Thyroid gland (tissue), 4 donors: ENCODE measurements at places on chromosomes 3 and 15. TPM values are rescaled to one million over a fixed set of nuclear protein-coding genes. Genes with fewer than 3 reads are reported as not detected.
A peak's percentile ranks its signal among the peaks of the same experiment; 100 is the strongest.

DNA sequence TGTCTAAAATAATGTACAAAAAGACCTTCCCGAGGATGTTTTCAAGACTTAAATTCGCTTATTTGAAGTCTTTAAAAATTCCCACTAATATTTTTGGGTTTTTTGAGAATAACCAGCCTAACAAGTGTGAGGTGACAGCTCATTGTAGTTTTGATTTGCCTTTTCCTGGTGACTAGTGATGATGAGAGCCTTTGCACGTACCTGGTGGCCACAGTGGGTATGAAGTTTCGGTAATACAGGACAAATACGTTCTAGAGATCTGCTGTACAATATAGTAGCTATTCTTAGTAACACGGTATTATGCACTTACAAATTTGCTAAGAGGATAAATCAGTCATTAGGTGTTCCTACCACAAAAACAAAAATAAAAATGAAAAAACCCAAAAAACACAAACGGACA is 124.9 kb downstream of the GRM7 start:
- H3K4me1 ChIP-seq, result no peaks in the 10 kb centered on the region
- no peaks in the 10 kb centered on the region for H3K27me3 ChIP-seq
- no peaks in the 10 kb centered on the region for H3K36me3 ChIP-seq
- no peak overlapping the region for H3K27ac ChIP-seq
- no peak for DNase-seq
- H3K4me3 ChIP-seq, result no peak overlapping the region

DNA sequence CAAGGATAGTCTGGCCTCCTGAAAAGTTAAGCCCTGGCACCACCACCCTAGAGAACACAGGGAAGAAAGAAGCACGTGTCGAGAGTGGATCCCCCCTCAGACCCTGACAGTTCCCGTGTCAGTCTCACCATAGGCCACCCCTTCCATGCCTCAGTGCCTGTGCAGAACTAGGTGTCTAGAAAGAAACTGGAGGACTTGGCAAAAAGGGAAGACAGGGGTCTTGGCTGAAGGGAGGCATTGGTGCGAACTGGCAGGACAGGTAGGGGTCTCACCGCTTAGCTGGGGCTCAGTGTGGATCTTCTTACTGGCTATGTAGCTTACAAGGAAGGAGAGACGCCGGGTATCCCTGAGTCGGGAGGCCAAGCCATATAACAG is 518 bp downstream of the QARS1 start:
- peak overlapping the region; percentile 69 for H3K27ac ChIP-seq
- no peaks in the 10 kb centered on the region for H3K27me3 ChIP-seq
- no peak for DNase-seq
- H3K36me3 ChIP-seq, result peaks cover 45% of the 10 kb centered on the region

DNA sequence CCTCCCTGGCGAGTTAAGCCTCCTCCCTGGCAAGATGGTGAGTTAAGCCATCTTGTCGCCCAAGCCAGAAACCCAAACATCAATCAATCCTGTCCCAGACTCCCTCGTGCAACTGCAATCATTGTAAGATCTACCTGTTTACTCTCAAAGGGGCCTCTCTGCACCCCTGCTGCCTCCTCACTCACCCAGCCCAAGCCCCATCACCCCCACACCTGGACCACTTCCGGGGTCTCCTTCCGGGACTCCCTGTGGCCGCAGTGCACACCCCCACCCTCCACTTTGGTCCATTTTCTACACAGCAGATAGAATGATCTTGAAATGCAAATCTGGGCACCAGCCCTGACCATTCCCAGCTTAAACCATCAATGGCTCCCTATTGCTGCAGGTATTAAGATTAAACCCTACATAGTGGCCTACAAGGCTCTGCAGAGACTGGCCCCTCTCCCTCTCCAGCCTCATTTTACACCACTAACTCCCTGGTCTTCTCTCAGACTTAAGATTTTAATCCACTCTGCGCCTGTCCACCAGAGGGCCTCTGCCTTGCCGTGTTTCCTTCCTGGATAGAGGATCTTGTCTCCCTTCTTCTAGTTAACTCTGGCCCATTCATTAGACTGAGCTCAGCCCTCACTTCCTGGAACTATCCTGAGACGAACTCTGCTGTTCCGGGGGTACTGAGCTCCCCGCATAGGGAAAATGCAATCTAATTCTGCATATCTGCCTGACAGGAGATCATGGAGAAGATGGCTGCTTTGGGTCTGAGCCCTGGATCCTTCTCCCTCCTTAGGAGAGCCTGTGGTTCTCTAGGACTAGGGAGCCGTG is 41.9 kb upstream of the SLC6A1 start:
- H3K27ac ChIP-seq, result no peak overlapping the region
- DNase-seq, result peak; percentile 36
- no peaks in the 10 kb centered on the region for H3K36me3 ChIP-seq
- no peaks in the 10 kb centered on the region for H3K4me1 ChIP-seq
- no peaks in the 10 kb centered on the region for H3K27me3 ChIP-seq

- no peak overlapping the region for H3K4me3 ChIP-seq
- DNase-seq, result peak; percentile 3
- no peaks in the 10 kb centered on the region for H3K36me3 ChIP-seq
- no peak overlapping the region for H3K27ac ChIP-seq
- no peaks in the 10 kb centered on the region for H3K27me3 ChIP-seq
Measured at GRCh38 chr3:63193647-63194046, 84.5 kb upstream of the SYNPR start.

- DNase-seq, result peak; percentile 39
- H3K4me1 ChIP-seq, result peaks cover 20% of the 10 kb centered on the region
- H3K36me3 ChIP-seq, result peaks cover 9% of the 10 kb centered on the region
- peak overlapping the region; percentile 82 for H3K27ac ChIP-seq
Measured at GRCh38 chr15:88621789-88622604, 857 bp downstream of the AEN start.

DNA sequence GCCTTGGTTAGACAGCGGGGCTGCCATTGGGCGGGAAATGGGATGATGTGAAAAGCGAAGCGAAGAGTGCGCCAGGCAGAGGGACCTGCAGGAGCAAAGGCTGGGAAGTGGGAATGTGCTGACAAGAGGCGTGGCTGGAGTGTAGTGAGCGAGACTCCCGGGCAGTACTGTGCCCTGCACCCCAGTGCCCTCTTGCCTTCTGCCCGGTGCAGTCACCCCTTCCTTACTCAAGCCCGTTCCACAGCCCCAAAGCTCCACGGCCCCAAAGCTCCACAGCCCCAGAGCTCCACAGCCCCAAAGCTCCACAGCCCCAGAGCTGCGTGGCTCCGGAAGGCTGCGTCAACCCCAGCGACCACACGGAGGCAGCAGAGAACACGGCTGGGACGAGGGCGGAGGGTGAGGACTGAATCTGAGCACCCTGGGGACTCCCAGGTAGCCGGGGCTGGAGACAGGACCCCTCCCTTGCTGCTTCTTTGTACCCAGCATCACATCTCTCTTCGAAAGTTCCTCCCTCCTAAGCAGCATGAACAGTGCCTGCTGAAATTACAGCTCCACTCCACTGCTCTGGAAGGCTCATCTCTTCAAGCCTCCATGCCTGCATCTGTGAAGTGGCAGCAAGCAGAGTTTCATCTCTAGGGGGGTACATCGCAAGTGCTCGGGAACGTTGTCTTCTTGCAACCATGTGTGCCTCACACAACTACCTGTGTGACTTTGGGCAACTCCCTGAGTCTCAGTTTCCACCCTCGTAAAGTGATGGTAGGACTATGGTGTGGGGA is 108.9 kb downstream of the FBLN2 start:
- no peaks in the 10 kb centered on the region for H3K36me3 ChIP-seq
- no peak overlapping the region for H3K4me3 ChIP-seq
- no peak overlapping the region for H3K27ac ChIP-seq
- H3K27me3 ChIP-seq, result no peaks in the 10 kb centered on the region

GRCh38 chr3:189270248-189270832 is 98.6 kb downstream of the TPRG1 start:
- peaks cover 5% of the 10 kb centered on the region for H3K4me1 ChIP-seq
- H3K4me3 ChIP-seq, result no peak overlapping the region
- H3K36me3 ChIP-seq, result no peaks in the 10 kb centered on the region
- H3K27me3 ChIP-seq, result no peaks in the 10 kb centered on the region
- DNase-seq, result peak; percentile 76
- H3K27ac ChIP-seq, result no peak overlapping the region

DNA sequence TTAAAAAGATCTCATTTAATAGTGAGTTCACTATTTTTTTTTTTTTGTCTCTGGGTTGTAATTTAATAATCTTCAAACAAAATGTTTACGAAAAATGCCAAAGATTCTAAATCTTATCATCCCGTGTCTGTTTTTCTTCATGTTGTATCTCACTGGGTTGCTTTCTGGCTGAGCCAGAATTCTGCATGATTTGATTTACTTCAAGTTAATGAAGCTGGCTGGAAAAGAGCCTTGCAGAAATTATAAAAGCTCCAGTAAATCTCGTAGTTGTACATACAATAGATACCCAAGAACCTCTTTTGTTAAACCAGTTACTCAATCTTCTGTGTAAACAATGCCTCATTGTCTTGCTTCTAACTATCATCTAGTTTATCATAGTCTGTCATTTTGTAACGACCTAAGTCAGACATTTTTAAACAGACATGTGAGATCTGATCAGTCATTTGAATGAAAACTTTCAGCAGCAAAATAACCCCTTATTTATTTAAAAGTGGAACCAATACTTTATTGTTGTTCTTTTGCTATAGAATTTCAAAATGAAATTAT is 249.0 kb downstream of the MCTP2 start:
- no peaks in the 10 kb centered on the region for H3K27me3 ChIP-seq
- H3K4me1 ChIP-seq, result no peaks in the 10 kb centered on the region
- no peak for DNase-seq

- H3K27me3 ChIP-seq, result no peaks in the 10 kb centered on the region
- H3K27ac ChIP-seq, result no peak overlapping the region
Measured at GRCh38 chr15:58551764-58552504, 120.1 kb downstream of the LIPC start.

DNA sequence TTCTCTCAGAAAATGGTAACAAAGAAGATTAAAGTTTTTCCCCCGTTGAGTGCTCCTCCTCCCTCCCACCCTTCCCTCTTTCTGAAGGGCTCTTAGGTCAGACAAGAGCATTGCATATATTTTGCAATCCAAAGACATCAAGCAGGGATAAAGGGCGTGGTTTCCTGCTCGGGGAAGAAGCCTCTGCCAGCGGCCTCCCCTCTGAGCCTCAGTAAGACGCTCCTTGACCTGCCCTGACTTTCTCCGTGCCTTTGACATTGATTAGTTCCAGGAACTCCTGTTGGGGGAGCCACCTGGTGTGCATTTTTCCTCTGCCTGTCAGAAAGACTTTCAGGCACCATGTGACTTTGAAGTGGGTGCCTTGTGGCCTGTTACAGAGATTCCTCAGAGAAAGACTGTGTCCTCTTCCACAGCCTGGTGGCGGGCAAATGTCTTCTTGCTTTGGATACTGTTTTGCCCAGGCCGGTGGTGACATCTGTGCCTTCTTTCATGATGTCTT is 87.2 kb upstream of the TBL1XR1 start:
- no peak overlapping the region for H3K4me3 ChIP-seq
- H3K4me1 ChIP-seq, result peaks cover 21% of the 10 kb centered on the region
- DNase-seq, result peak; percentile 47
- H3K27ac ChIP-seq, result peak overlapping the region; percentile 39
- no peaks in the 10 kb centered on the region for H3K36me3 ChIP-seq
- no peaks in the 10 kb centered on the region for H3K27me3 ChIP-seq

GRCh38 chr3:53843195-53844177 is 2.7 kb downstream of the CHDH start:
- no peak for DNase-seq
- peak overlapping the region; percentile 89 for H3K27ac ChIP-seq
- peaks cover 24% of the 10 kb centered on the region for H3K4me1 ChIP-seq
- no peaks in the 10 kb centered on the region for H3K36me3 ChIP-seq
- no peaks in the 10 kb centered on the region for H3K27me3 ChIP-seq

DNA sequence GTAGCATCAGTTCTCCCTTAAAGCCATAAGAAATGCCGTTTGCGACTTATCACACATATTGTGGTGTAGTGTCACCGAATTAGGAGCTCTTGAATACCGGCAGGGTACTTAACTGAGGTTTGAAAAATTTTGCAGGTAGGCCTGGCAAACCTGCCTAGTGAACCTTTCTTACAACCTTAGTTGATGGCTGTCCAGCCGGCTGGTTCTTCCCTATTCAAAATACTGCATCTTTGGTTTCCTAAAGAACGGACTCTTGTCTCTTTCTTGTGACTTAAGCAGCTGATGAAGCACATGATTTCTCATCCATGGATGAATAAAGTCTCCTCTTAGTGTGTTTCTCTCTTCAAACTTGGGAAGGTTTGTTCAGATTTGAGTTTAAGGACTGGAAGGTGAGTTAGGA is 1.5 kb downstream of the RAB7A start:
- H3K4me3 ChIP-seq, result peak overlapping the region; percentile 97
- H3K27ac ChIP-seq, result peak overlapping the region; percentile 97
- no peak for DNase-seq
- H3K27me3 ChIP-seq, result no peaks in the 10 kb centered on the region
- H3K4me1 ChIP-seq, result peaks cover 37% of the 10 kb centered on the region

- no peak overlapping the region for H3K4me3 ChIP-seq
- no peak overlapping the region for H3K27ac ChIP-seq
- DNase-seq, result no peak
- H3K4me1 ChIP-seq, result no peaks in the 10 kb centered on the region
- no peaks in the 10 kb centered on the region for H3K27me3 ChIP-seq
Measured at GRCh38 chr3:60192297-60193114, 1058.7 kb downstream of the FHIT start.

- H3K27me3 ChIP-seq, result no peaks in the 10 kb centered on the region
- H3K36me3 ChIP-seq, result no peaks in the 10 kb centered on the region
- no peaks in the 10 kb centered on the region for H3K4me1 ChIP-seq
- DNase-seq, result peak; percentile 80
Measured at GRCh38 chr3:146184241-146185015, 23.4 kb upstream of the PLOD2 start.

GRCh38 chr3:194130807-194131589 is 5.0 kb upstream of the HES1 start:
- H3K27me3 ChIP-seq, result no peaks in the 10 kb centered on the region
- no peaks in the 10 kb centered on the region for H3K36me3 ChIP-seq

- H3K36me3 ChIP-seq, result no peaks in the 10 kb centered on the region
- DNase-seq, result no peak
- no peaks in the 10 kb centered on the region for H3K27me3 ChIP-seq
- H3K4me3 ChIP-seq, result no peak overlapping the region
- H3K4me1 ChIP-seq, result peaks cover 62% of the 10 kb centered on the region
- peak overlapping the region; percentile 84 for H3K27ac ChIP-seq
Measured at GRCh38 chr15:65086680-65087111, 10.2 kb downstream of the KBTBD13 start.

DNA sequence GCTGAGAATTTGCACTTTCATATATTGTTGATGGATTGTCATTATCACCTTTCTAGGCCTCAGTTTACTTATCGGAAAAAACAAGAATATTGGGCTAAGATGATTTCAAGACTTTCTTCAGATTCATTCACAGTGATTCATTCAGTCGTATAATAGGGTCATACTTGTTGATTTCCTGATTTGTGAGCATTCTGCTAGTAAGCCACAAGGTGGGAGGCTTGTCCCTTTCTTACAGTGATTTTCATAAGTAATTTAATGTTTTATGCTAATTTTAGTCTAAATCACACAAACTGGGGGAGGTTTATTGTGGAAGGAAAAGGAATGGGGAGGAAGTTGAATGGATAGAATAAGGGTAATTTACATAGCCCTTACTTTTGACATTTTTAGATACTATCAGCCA is 126.8 kb upstream of the GOLGA6L4 start:
- H3K27me3 ChIP-seq, result no peaks in the 10 kb centered on the region
- H3K4me3 ChIP-seq, result no peak overlapping the region
- DNase-seq, result no peak
- H3K27ac ChIP-seq, result no peak overlapping the region
- H3K4me1 ChIP-seq, result no peaks in the 10 kb centered on the region
- no peaks in the 10 kb centered on the region for H3K36me3 ChIP-seq

The DGKG gene
- 15.0 TPM for total RNA-seq

The FGD5 gene
- total RNA-seq, result 13.9 TPM

The CD276 gene
- 39.5 TPM for total RNA-seq

The CLDN18 gene
- not detected for total RNA-seq

The IL17RC gene
- total RNA-seq, result 64.2 TPM

The ZNF609 gene
- total RNA-seq, result 32.2 TPM

The SLC51A gene
- 0.63 TPM for total RNA-seq

The ADPRH gene
- 14.1 TPM for total RNA-seq
